ENCODE measurements at places on chromosomes 12 and 14.

DNA sequence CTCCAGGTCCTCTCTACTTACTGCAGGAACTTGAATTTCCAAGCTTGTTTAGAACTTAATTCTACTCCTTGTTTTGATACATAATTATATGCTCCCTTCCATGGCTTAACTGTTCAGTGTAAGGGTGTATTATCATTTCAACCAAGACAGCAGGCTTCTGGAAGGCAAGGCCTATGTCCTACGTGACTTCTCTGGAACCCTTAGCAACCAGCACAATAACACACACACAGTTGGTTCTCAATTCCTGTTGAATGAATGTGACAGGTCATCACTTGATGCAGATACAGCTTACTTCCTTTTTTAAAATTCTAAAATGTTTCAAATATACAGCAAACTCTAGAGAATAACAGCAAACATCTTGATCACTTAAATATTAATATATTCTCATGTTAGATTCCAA is 77.7 kb upstream of the COCH start:
- no peaks in the 10 kb centered on the region for H3K27me3 ChIP-seq
- no peaks in the 10 kb centered on the region for H3K36me3 ChIP-seq
- no peaks in the 10 kb centered on the region for H3K4me1 ChIP-seq
- no peak for DNase-seq

GRCh38 chr12:30874455-30875321 is 51.9 kb upstream of the TSPAN11 start:
- H3K36me3 ChIP-seq, result no peaks in the 10 kb centered on the region
- H3K27me3 ChIP-seq, result no peaks in the 10 kb centered on the region

GRCh38 chr14:46323404-46323762 is 328.2 kb downstream of the RPL10L start:
- no peak overlapping the region for H3K4me3 ChIP-seq
- H3K4me1 ChIP-seq, result no peaks in the 10 kb centered on the region
- H3K27ac ChIP-seq, result no peak overlapping the region
- no peaks in the 10 kb centered on the region for H3K27me3 ChIP-seq
- H3K36me3 ChIP-seq, result no peaks in the 10 kb centered on the region
- no peak for DNase-seq

- H3K27ac ChIP-seq, result no peak overlapping the region
- no peak overlapping the region for H3K4me3 ChIP-seq
- no peaks in the 10 kb centered on the region for H3K36me3 ChIP-seq
- no peaks in the 10 kb centered on the region for H3K27me3 ChIP-seq
- no peaks in the 10 kb centered on the region for H3K4me1 ChIP-seq
Measured at GRCh38 chr14:58871573-58871972, 233.8 kb downstream of the DACT1 start.

GRCh38 chr12:12520273-12520672 is 42.4 kb downstream of the DUSP16 start:
- peaks cover 35% of the 10 kb centered on the region for H3K36me3 ChIP-seq
- no peak overlapping the region for H3K4me3 ChIP-seq
- no peaks in the 10 kb centered on the region for H3K27me3 ChIP-seq
- peaks cover 20% of the 10 kb centered on the region for H3K4me1 ChIP-seq
- no peak for DNase-seq

- H3K27me3 ChIP-seq, result no peaks in the 10 kb centered on the region
- no peak for DNase-seq
Measured at GRCh38 chr12:62629413-62629812, 162.8 kb downstream of the MON2 start.

DNA sequence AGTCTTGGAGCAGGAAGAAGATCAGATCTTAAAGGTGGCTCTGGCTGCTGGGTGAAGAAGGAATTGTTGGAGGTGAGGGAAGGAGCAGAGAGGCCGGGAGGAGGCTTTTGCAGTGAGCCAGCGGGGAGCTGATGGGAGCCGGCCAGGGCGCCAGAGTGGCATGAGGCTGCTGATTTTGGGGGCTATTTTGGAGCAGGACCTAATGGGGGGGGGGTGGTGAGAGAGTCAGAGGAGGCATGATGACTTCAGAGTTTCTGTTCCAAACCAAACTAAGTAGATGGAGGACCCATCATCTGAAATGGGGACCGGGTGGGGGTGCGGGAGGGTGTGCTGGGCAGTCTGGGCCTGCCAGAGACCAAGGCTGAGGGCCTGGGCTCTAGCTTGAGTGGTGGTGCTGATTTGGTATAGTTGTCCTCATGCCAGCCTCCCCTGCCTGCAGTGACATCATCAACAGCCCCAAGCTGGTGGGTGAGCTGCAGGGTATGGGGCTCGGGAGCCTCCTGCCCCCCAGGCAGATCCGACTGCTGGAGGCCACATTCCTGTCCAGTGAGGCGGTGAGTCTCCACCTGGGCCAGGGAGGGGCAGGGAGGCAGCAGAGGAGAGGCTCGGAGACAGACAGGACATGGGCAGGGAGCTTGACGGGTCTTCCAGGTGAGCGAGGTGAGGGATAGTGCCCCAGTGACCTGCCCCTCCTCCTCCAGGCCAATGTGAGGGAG is 6.2 kb downstream of the TNFAIP2 start:
- no peak overlapping the region for H3K27ac ChIP-seq
- no peaks in the 10 kb centered on the region for H3K27me3 ChIP-seq
- DNase-seq, result no peak
- H3K4me1 ChIP-seq, result peaks cover 36% of the 10 kb centered on the region

GRCh38 chr14:48275301-48275700 is 599.9 kb upstream of the MDGA2 start:
- H3K4me3 ChIP-seq, result no peak overlapping the region
- H3K27me3 ChIP-seq, result no peaks in the 10 kb centered on the region
- H3K27ac ChIP-seq, result no peak overlapping the region
- no peak for DNase-seq
- H3K4me1 ChIP-seq, result no peaks in the 10 kb centered on the region
- no peaks in the 10 kb centered on the region for H3K36me3 ChIP-seq

GRCh38 chr12:1842905-1843640 is 22.7 kb downstream of the LRTM2 start:
- no peak overlapping the region for H3K27ac ChIP-seq
- no peaks in the 10 kb centered on the region for H3K36me3 ChIP-seq

- DNase-seq, result no peak
- no peaks in the 10 kb centered on the region for H3K36me3 ChIP-seq
- no peaks in the 10 kb centered on the region for H3K27me3 ChIP-seq
- no peak overlapping the region for H3K4me3 ChIP-seq
- H3K4me1 ChIP-seq, result no peaks in the 10 kb centered on the region
Measured at GRCh38 chr12:67534681-67535080, 113.9 kb upstream of the DYRK2 start.

DNA sequence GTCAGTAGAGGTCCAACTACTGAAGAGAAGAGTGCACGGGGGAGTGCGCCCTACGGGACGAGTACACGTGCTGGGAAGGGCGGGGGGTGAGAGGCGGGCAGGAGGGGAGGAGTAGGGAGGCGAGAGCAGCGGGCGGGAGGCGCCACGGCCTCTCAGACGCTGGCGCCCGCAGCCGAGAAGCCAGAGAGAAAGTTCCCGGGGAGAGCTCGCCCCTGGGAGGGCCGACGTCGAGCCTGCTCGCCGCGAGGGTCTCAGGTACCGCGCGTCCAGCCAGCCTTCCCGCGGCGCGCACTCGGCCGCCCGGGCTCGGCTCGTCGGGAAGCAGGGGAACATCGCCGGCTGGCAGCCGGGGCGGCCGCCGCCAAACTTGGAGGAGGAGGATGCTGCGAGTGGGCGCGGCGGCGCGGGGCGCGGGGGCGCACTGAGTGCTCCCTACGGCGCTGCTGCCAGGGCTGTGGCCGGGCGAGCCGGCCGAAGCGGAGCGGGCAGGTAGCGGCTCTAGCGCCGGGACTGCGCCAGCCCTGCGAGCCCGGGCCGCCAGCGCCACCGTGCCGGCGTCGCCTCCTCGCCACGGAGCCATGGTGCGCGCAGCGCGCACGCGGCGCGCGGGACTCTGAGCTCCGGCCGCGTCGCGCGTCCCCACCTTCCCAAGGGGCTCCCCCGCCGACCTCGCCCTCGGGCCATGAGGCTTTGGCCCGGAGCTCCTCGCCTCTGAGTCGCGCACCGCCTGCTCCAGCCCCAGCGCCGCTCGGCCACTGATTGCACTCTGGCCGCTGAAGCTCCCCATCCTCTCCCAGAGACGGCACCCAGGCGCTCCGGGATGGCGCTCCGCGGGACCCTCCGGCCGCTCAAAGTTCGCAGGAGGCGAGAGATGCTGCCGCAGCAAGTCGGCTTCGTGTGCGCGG is at the start of gene SLC24A4:
SLC24A4 (plus strand) TSS at position 155 of the 905 bp plus-strand sequence; CDS start at position 821, 666 bp downstream.
- no peaks in the 10 kb centered on the region for H3K36me3 ChIP-seq
- peak within 1 kb of the TSS; percentile 26 for H3K4me3 ChIP-seq
- H3K27ac ChIP-seq, result no peak within 1 kb of the TSS
- peaks cover 21% of the 10 kb centered on the region for H3K4me1 ChIP-seq
- peaks cover 26% of the 10 kb centered on the region for H3K27me3 ChIP-seq

DNA sequence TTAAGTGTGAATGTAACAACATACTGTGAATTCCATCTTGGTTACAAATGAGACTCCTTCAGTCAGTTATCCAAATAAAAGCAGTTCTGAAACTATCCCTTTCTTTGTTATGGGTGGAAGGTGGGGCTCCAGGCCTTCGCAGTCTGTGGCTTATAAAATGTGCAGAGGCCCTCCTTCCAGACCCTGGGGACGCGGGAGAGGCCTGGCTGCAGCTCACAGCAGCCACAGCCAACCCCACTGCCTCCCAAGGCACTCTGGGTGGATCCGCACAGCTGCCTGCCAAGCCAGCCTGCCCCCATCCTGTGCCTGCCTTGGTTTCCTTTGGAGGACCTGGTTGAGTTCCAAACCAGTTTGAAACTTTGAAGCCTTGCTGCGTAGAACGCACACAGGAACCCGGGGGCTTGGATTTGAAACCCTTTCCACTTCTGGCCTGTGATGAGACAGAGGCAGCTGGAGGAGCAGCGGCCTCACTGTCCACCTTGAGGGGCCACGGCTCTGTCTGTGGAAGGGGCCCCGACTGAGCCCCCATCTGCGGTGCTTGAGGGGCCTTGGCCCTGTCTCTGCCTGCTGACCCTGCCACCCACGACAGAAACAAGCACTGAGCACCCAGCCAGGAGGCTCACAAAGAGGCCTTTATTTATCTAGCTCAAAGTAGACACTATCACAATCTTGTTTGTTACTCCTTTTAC is 30.4 kb downstream of the CCNK start:
- peaks cover 93% of the 10 kb centered on the region for H3K36me3 ChIP-seq
- H3K4me3 ChIP-seq, result no peak overlapping the region
- no peaks in the 10 kb centered on the region for H3K4me1 ChIP-seq
- peak; percentile 18 for DNase-seq
- H3K27ac ChIP-seq, result no peak overlapping the region
- H3K27me3 ChIP-seq, result no peaks in the 10 kb centered on the region

DNA sequence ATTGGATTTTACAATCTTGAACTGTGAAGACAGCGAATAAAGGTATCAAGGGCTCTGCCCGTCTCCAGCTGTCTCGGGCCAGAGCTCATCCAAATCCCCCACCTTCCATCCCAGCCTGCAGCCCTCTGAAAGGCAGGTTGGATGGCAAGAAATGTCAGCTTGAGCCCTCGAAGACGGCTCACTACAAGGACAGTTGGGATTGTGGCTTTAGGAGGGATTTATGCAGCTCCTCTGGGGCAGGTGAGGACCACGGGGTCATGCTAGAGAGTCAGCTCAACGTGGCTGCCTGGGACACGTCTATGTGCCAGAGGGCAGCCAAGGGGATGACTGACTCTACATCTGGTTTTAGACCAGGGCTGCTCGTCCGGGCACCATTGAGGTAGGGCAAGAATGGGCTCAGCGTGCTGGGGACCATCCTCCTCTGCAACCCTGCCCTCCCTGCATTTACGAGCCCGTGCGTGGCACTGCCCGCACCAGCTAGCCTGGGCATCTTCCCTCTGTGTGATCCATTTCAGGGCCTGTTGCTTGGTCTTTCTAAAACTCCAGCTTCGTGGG is 16.2 kb downstream of the MVK start:
- H3K27ac ChIP-seq, result no peak overlapping the region
- H3K36me3 ChIP-seq, result peaks cover 60% of the 10 kb centered on the region
- no peaks in the 10 kb centered on the region for H3K4me1 ChIP-seq
- no peak overlapping the region for H3K4me3 ChIP-seq
- no peak for DNase-seq

- no peaks in the 10 kb centered on the region for H3K4me1 ChIP-seq
- H3K36me3 ChIP-seq, result peaks cover 20% of the 10 kb centered on the region
- H3K27me3 ChIP-seq, result no peaks in the 10 kb centered on the region
- no peak overlapping the region for H3K27ac ChIP-seq
- no peak for DNase-seq
- H3K4me3 ChIP-seq, result no peak overlapping the region
Measured at GRCh38 chr14:31300883-31301282, 93.3 kb upstream of the HECTD1 start.

- peaks cover 5% of the 10 kb centered on the region for H3K4me1 ChIP-seq
- no peaks in the 10 kb centered on the region for H3K36me3 ChIP-seq
- H3K27ac ChIP-seq, result peak overlapping the region; percentile 11
- no peaks in the 10 kb centered on the region for H3K27me3 ChIP-seq
Measured at GRCh38 chr12:41521872-41522379, 333.8 kb downstream of the PDZRN4 start.

GRCh38 chr14:104794631-104794992 is 936 bp downstream of the AKT1 start:
- peaks cover 28% of the 10 kb centered on the region for H3K36me3 ChIP-seq
- H3K27me3 ChIP-seq, result no peaks in the 10 kb centered on the region
- peak; percentile 70 for DNase-seq
- peaks cover 59% of the 10 kb centered on the region for H3K4me1 ChIP-seq

DNA sequence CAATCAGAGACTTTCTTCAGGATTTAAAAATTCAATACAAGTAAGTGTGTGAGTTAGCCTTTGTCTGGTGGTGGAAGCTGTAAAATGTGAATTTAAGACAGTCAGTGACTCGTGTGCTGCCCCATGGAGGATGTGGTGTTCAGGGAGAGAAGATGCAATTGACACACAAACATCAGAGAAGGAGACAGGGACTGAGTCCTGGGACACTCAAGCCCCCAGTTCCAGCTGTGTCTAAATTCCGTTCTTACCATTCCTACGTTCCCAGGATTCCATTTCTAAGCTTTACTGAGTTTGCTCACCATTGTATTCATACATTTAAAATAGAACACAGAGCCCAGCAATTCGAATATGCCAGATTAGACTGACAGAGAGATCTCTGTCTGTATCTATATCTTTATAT is 67.6 kb downstream of the C12orf56 start:
- H3K36me3 ChIP-seq, result no peaks in the 10 kb centered on the region
- no peaks in the 10 kb centered on the region for H3K27me3 ChIP-seq
- no peak for DNase-seq
- no peak overlapping the region for H3K27ac ChIP-seq
